ENCODE measurements at places on chromosomes 2 and 18.

DNA sequence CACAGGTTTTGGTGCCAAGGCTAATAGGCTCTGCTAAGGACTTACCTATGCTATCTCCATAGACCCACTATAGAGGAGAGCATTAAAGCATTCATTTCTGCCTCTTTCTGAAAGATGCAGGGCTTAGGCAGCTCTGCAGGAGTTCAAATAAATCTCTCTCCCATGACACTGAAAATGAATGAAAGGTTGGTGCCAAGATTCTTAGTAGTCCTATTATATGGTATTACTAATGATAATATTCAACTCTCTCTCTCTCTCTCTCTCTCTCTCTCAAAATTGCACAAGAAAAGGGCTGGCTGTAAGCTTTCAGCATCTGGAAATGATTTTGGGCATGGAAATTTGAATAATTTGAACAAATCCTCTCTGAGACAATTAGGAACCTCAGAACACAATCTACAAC lies 433.7 kb downstream of the MBD2 start:
- no peak for DNase-seq

- no peak for DNase-seq
Measured at GRCh38 chr18:6406075-6406909, 8.4 kb downstream of the L3MBTL4 start.

DNA sequence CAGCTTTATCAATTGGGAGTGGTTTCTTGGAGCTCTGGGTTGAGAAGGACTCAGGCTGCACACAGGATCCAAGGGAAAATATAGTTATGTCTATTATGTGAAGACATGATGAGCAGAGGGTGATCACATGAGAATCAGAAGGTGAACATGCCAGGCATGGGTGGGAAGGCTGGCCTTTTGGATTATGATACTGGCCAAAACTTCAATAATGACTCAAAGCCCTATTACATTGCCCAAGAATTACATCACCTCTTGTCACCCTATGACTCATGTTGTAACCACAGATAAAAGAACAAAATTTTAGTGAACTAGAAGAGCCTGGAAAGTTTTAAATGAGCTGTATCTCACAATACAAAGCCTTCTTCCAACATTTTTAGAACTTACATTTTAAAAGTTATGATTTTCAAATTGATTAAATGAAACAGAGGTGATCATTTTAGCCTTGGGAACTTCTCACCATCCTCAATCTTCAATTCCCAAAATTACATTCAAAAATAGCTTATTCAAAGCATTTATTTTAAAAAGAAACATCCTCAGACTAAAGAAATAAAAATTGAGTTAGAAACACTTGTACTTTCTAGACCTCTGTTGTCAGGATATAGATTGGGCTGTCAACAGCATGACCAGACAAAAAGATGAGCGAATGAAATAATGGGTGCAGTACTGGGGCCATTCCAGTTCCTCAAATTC lies 428.3 kb downstream of the MBD2 start:
- no peak for DNase-seq

GRCh38 chr18:22563164-22563583 lies 145.5 kb upstream of the CTAGE1 start:
- DNase-seq, result no peak

DNA sequence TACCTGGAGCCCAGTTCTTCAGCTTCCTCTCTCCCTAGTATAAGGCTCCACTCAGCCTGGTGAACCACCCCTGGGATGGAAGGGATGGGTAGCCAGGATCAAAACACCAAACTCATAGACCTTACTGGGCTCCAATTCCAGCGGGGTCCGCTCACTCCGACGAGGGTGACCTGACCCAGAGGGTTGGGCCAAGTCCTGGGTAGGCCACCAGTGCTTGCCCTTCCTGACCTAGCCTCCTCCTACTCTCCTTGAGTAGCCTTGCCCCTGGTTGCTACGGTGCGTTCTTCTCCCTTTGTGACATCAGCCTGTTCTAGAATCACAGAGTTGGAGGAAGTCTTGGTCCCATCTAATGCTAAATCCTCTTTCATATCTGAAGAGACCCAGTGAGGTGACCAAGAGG lies 537 bp upstream of the STAT4 start:
- DNase-seq, result no peak

DNA sequence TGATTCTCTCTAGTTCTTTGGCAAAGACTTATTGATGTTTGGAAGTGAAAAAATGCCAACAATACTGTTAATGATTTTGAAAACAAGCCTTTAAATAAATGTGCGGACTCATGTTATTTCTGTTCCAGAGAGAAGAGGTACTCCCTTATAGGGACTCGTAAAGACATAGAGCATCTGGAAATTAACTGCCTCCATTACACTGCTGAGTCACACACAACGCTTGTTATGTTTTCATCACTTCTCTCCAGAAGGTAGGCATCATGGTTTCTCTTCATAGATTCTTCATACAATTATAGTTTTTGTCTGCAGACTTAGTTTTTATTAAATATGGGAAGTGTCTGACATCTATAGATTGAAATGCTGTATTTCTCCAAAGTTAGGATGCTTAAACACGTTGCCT lies 302.5 kb upstream of the EPC2 start:
- no peak for DNase-seq

GRCh38 chr2:232282508-232283055 lies 96.0 kb upstream of the ALPP start:
- no peak for DNase-seq

DNA sequence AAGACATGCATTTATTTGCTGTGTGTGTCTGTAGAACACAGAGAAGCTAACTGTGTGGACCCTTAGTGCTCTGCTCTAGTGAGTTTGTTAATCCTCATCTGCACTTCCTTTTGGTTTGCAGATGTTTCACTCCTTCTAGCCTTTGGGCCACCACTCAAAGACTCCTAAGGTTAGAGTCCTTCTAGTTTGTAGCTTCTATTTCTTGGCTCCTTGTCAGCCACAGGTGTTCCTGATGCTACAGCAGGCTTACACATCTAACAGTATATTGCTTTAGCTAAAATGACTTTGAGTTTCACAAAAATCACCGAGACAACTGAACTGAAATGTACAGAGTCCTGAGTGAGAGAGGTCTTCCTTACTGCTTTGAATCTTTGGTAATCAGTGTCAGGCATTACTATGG lies 551.4 kb downstream of the NRXN1 start:
- no peak for DNase-seq

GRCh38 chr2:113847144-113847543 lies 42.7 kb upstream of the ACTR3 start:
- no peak for DNase-seq

DNA sequence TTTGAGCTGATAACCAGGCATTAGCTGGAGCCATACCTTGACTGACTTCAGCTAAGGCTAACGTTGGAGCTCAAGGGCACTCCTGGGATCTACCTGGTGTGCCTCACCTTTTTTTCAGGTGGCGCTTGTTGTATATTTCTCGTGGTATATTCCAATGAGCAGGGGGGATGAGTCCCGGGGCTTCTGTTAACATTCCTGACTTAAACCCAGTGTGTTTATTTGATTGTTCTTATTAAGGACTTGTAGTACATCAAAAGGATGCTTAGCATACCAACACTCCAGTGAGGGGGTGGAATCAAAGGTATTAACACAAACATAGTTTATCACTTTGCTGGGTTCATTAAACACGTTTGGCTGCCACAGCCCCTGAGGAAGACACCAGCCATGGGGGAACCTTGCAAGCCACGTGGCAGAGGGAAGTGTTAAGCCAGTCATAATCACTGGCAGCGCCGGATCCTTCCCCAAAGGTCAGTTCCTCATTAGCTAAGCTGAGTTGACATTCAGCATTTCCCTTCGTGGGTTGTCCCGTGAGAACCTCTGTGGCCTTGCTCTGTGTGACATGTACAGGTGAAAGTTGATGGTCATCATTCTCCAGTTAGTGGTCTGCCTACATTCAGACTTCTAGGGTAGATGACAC lies 119.5 kb upstream of the MCFD2 start:
- peak; percentile 32 for DNase-seq

- no peak for DNase-seq
Measured at GRCh38 chr2:54864727-54865126, 141.3 kb downstream of the EML6 start.

- no peak for DNase-seq
Measured at GRCh38 chr18:54561706-54562267, 29.3 kb upstream of the DYNAP start.

- DNase-seq, result peak; percentile 10
Measured at GRCh38 chr2:241902357-241902991, 32.9 kb downstream of the RTP5 start.

DNA sequence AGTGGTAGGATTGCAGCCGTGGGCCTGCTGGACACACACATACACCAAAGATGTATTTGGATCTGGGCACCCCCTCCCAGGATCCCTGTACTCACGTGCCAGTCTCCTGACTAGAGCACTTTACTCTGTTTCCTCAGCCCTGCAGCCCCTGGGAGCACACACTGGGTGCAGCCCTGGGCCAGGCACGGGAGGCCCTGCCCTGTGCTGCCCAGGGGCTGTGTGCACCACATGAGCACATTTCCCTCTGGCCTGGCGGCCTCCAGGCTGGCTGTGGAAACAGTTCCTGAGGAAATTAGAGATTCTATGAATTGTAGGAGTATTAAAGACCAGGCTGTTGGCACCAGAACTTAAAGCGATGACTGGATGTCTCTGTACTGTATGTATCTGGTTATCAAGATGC lies 45.4 kb downstream of the BCL2L11 start:
- no peak for DNase-seq

GRCh38 chr2:193377789-193378188 lies 1183.1 kb upstream of the TMEFF2 start:
- DNase-seq, result no peak

DNA sequence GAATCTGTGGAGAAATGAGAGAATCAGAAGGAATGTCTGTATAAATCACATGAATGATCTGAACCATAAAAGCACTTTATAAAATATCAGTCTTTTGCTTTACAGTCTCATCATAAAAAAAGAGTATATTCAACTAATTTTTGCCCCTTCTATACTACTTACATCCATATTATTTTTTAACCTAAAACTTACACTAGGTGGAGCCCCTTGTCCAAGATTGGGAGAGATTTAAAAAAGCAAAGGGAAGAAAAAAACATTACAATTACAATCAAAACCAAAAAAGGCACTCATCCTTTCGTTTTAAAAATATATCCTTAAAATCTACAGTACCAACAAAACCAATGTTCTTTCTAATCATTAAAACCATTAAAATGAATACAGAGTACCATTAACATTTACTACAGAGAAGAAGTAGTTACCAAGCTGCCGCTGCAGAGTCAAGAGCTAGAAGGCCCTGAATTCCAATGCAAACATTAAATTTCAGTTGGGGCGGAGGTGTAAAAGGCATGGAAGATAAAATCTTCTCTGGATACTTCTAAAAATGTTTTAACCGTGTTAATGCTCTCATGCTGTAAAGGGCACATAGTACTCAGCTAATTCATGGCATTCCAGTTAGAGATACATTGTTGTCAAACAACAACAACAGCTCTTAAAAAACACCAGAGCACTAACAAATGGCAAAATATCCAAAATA lies 56.7 kb upstream of the EPB41L3 start:
- no peak for DNase-seq

DNA sequence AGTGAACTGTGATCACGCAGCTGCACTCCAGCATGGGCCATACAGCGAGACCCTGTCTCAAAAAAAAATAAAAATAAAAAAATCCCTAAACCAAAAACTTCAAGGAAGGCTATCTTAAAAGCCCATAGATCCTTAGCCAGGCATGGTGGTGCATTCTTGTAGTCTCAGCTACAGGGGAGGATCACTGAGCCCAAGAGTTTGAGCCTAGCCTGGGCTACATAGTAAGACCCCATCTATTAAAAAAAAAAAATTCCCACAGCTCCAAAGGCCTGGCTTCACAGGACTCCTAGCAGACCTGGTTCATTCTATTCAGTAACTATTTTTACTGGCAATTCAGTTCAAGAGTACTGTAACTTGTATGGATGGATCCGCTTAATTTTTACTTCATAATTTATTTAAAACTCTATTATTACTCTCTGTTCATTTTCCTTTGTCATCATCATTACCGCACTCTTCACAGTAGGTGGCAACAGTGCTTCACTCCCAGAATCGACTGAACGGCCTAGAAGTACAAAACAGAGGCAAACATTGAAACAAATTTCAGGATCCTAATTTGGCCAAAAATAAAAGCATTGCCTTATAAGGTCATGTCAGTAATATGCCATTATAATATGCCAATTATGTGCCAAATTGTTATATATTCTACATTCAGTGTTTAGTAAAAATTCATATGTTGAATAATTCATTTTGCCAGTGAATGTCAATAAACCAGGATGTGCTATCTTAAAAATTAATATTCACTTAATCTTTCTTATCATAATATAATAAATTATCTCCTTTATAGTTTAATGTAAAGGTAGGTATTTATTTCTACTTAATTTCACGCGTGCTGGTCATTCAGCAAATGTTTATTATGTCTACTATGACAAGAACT lies 14.3 kb upstream of the STAM2 start:
- DNase-seq, result no peak

DNA sequence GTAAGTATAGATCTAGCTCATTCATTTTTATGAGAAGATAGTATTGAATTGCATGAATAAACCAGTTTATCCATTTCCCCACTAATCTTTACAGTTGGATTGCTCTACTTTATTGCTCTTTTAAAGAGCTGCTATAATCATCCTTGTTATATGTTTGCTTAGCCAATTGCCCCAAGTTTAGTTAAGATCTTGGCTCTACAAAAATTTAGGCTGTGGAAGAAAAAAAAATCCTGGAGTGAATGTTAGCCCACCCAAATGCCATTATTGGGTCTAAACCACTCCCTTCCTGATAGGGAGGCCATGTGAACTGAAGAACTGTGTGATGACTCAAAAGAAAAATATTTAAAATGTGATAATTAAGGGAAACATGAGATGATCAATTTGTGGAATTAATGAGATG lies 2.9 kb downstream of the ALS2 start:
- DNase-seq, result no peak

DNA sequence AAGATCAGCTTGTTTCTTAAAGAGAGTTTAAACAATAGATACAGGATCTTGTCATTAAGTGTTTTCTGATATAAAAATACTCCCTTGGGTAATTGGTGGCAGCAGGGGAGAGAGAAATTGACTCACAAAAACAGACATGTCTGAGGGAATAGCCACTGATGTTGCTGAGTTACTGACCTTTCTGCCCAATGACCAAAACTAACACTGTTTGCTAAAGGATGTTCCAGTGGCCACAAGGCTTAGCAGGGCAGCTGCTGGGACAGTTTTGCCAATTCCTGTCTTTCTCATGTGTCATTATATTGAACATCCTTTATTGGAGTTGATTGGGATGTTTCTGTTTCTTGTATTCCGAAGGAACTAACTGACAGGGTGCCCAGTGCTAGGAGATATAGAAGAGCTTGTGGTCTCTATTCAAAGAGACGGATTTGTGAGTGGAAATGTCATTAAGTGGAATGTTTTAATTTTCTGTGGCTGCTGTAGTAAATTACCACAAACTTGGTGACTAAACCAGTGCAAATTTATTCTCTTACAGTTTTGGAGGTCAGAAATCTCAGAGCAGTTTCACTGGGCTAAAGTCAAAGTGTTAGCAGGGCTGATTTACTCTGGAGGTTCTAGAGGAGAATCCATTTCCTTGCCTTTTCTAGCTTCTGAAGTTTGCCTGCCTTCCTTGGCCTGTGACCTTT lies 124.8 kb upstream of the RMDN2 start:
- no peak for DNase-seq

GRCh38 chr2:28582595-28582994 lies 86.7 kb downstream of the PLB1 start:
- no peak for DNase-seq

Data from activated B cell treated with CpG ODN at 0.5 μM for 24 hours (primary cell).